Activated B cell treated with CpG ODN at 0.5 μM for 24 hours (primary cell): ENCODE measurements at places on chromosomes 13 and 19. TPM values are rescaled to one million over a fixed set of nuclear protein-coding genes. Genes with fewer than 3 reads are reported as not detected.

GRCh38 chr19:34314437-34315313, 50.3 kb upstream of the GPI start:
- peaks cover 5% of the 10 kb centered on the region for H3K36me3 ChIP-seq
- H3K27me3 ChIP-seq = no peaks in the 10 kb centered on the region
- DNase-seq = no peak
- peak overlapping the region; percentile 78 for H3K27ac ChIP-seq
- peak overlapping the region; percentile 62 for H3K4me3 ChIP-seq

The CEACAM5 gene
- total RNA-seq = not detected in 2 replicates

GRCh38 chr13:30816736-30817135, 81.4 kb downstream of the ALOX5AP start:
- H3K36me3 ChIP-seq = no peaks in the 10 kb centered on the region
- peaks cover 13% of the 10 kb centered on the region for H3K27me3 ChIP-seq
- DNase-seq = no peak
- H3K4me1 ChIP-seq = peaks cover 3% of the 10 kb centered on the region

- no peaks in the 10 kb centered on the region for H3K27me3 ChIP-seq
- DNase-seq = peak; percentile 39
- peak overlapping the region; percentile 70 for H3K4me3 ChIP-seq
- H3K36me3 ChIP-seq = peaks cover 37% of the 10 kb centered on the region
- peak overlapping the region; percentile 72 for H3K27ac ChIP-seq
These were observed 15.9 kb downstream of the TICAM1 start for GRCh38 chr19:4815426-4816201.

DNA sequence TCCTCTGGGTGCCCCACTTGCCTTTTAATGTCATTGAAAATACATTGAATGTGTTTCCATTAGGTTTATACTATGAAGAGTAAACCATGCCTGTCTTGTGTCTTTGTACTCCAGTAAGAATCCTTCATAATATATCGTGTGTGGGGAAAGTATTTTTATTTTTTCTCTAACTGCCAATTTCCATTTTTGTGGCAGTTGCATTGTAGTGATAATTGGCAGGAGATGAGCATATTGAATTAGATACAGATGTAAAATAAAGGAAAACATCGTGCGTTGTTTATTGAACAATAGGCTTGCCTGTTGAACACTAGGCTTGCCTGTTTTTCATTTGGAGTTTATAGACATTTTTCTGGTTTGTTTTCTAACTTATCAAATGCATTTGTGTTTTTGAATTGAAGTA, 218.8 kb downstream of the NBEA start:
- no peaks in the 10 kb centered on the region for H3K27me3 ChIP-seq
- peaks cover 8% of the 10 kb centered on the region for H3K4me1 ChIP-seq
- H3K4me3 ChIP-seq = no peak overlapping the region
- no peak for DNase-seq
- peaks cover 2% of the 10 kb centered on the region for H3K36me3 ChIP-seq

The ZNF865 gene
- total RNA-seq = 17.2 and 18.9 TPM in 2 replicates

The VPS36 gene
- total RNA-seq = 51.8 and 60.6 TPM in 2 replicates

DNA sequence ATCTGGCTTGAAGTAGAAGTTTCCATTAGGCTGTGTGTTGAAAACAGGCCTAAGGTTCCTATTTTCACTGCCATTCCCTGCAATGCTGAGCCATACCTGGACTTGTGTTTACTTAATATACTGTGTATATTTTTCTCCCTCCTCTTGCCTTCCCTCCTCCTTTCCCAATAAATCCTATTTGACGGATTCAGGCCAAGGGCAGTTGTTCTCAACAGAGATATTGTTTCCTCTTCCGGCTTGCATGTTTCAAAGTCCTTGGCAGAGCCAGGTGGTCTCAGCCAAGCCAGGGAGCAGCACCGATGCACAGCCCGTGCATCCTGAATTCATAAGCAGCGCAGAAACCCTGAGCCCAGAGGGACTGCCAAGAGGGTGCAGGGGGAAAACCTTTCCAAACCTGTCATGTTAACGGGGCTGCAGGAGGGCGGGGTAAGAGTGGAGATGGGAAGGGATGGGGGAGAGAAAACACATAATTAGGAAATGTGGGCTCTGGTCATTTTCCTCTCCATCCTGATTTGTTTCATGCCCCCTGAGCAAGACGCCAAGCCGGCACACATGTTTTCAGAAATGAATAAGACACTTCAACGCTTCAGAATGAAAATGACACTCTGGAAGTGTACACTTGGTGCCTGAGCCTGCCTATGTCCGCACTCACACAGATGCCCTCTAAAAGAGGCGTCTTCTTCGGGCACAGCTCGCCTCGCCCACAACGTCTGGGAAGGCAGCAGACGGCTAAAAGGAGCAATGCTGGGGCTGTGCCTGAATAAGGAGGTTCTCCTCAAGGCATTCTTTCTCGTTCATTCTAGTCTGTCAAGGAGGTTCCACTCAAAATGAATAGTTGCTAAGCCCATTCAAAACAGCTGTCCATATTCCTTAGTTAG, 149.3 kb upstream of the UBL3 start:
- H3K4me1 ChIP-seq = no peaks in the 10 kb centered on the region
- no peaks in the 10 kb centered on the region for H3K36me3 ChIP-seq
- H3K27me3 ChIP-seq = peaks cover 8% of the 10 kb centered on the region
- H3K27ac ChIP-seq = no peak overlapping the region

The ZNF554 gene
- 2.7 and 3.1 TPM in 2 replicates for total RNA-seq

DNA sequence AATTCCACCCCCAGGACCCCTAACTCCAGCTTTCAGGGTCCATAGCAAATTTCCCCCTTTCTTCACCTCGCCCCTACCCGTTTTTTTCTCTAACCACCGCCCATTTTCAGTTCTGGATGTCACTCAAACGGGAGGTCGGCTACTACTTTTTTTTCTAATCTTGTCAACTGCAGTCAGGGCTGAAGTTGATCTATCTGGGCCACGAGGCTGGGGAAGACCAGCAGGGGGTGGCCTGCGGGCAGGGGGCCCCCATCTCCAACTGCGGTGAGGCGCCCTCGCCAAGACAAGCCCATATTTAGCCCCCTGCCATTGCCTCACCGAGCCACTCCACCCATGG, 748 bp downstream of the LHFPL6 start:
- H3K4me3 ChIP-seq = peak overlapping the region; percentile 73
- peaks cover 33% of the 10 kb centered on the region for H3K27me3 ChIP-seq
- DNase-seq = no peak
- H3K27ac ChIP-seq = no peak overlapping the region
- peaks cover 13% of the 10 kb centered on the region for H3K4me1 ChIP-seq

DNA sequence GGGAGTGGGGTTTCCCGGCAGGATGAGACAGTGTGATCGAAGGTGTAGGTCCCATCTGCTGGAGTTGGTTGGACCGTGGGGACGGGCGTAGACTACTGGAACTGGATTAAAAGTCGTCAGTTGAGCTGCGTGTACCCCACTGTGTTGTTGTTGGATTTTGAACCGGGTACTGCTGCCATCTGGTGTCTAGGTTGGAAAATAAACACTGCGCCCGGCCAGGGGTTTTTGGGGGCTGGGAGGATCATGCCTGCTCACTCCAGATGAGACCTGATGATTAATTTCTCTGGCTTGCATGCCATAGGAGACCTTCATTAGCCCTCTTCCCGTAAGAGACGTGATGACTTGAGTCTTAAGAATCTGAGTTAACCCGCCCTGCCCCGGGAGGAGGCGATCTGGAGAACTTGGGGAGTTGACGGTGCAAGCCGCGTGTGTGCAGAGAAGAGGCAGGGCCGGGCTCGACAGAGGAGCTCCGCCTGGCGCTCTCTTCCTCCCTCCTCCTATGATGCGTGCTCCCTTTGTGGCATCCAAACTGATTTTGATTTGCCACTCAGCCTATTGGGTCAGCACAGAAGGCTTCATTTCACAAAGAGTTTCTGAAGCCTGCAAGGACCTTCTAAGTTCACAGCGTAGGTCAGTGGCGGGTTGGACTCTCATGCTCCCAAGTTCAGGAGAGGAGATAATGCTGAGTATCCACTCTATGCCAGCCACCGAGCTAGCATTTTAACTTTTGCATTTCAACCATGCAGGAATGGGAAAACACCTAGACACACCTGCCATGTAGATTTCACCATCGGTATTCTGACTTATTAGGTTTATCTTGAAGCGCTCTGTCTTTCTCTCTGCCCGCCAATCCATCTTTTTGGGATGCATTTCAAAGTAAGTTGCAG, 2.7 kb downstream of the UHRF1 start:
- peak overlapping the region; percentile 82 for H3K4me3 ChIP-seq
- DNase-seq = peak; percentile 49
- H3K4me1 ChIP-seq = peaks cover 71% of the 10 kb centered on the region
- no peaks in the 10 kb centered on the region for H3K27me3 ChIP-seq
- peaks cover 3% of the 10 kb centered on the region for H3K36me3 ChIP-seq

GRCh38 chr19:35869327-35870123, 1.2 kb downstream of the APLP1 start:
- H3K4me3 ChIP-seq = peak overlapping the region; percentile 67
- peaks cover 61% of the 10 kb centered on the region for H3K27me3 ChIP-seq
- peaks cover 17% of the 10 kb centered on the region for H3K4me1 ChIP-seq
- no peak overlapping the region for H3K27ac ChIP-seq
- H3K36me3 ChIP-seq = no peaks in the 10 kb centered on the region

DNA sequence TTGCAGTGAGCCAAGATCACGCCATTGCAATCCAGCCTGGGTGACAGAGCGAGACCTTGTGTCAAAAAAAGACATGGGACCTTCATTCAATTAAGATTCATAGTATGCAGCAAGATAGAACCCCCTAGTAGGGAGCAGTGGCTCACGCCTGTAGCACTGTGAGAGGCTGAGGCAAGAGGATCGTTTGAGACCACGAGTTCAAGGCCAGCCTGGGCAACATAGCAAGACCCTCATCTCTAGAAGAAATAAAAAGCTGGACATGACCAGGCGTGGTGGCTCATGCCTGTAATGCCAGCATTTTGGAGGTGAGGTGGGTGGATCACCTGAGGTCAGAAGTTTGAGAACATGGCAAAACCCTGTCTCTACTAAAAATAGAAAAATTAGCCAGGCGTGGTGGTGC, 7.1 kb upstream of the LGALS7 start:
- no peak overlapping the region for H3K27ac ChIP-seq
- peaks cover 9% of the 10 kb centered on the region for H3K27me3 ChIP-seq
- H3K4me3 ChIP-seq = no peak overlapping the region

DNA sequence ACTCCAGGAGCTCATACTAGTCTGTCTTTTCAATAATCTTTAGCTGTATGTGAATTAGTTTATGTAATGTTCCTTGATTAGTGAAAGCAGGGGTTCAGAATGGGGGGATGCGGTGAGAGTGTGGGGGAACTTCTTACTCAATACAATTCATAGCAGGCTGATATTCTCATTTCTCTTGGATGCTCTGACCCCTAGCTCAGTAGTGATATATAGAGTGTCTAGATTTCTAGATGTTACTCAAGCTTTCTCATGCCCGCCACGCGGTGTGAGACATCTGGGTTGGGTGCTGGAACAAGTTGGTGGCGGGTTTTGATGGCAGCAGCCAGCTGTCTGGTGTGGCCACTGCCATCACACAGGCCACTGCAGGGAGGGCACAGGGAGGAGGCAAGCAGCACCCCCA, 39.3 kb upstream of the FLT1 start:
- H3K4me1 ChIP-seq = peaks cover 8% of the 10 kb centered on the region
- H3K27me3 ChIP-seq = peaks cover 26% of the 10 kb centered on the region

DNA sequence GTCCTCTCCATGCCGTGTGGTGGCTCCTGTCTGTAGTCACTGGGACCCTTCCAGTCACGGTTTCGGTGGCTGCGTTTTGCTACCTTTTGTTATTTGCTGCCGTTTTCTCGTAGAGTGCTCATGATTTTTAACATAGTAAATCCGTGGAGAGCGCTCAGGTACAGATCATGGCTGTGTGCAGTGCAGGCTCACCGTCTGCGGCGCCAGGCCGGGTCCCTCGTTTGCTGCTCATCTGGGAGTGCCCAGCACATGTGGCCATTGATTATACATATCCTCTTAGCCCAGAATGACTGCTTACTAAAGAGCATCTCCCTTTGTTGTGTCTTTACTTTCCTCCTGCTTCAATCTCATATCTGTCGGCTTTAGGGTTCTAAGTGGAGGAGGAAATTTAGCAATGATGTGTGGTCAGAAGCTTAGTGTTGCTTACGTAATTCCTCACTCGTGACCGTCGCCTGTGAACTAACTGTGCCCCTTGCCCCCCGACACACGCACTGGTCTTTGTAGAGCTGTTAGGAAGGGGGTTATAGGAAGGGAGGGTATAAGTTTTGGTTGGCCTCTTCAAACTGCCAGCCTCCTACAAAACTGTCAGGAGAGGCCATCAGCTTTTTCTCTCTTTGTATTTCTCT, 31.8 kb downstream of the TFDP1 start:
- no peak overlapping the region for H3K4me3 ChIP-seq
- peaks cover 27% of the 10 kb centered on the region for H3K36me3 ChIP-seq
- no peak for DNase-seq
- H3K4me1 ChIP-seq = no peaks in the 10 kb centered on the region

The CEACAM16 gene
- not detected in 2 replicates for total RNA-seq

The GAMT gene
- total RNA-seq = 6.9 and 8.8 TPM in 2 replicates

The P2RY11 gene
- total RNA-seq = 33.1 and 42.6 TPM in 2 replicates

- no peak overlapping the region for H3K27ac ChIP-seq
- no peak overlapping the region for H3K4me3 ChIP-seq
- H3K4me1 ChIP-seq = peaks cover 8% of the 10 kb centered on the region
- no peaks in the 10 kb centered on the region for H3K27me3 ChIP-seq
- no peak for DNase-seq
- H3K36me3 ChIP-seq = no peaks in the 10 kb centered on the region
These were observed 222.4 kb downstream of the NBEA start for GRCh38 chr13:35164324-35164932.

GRCh38 chr13:27406178-27406939, 18.1 kb upstream of the GTF3A start:
- peaks cover 8% of the 10 kb centered on the region for H3K27me3 ChIP-seq
- H3K4me3 ChIP-seq = no peak overlapping the region
- no peak overlapping the region for H3K27ac ChIP-seq
- no peaks in the 10 kb centered on the region for H3K36me3 ChIP-seq
- peaks cover 9% of the 10 kb centered on the region for H3K4me1 ChIP-seq

The UQCR11 gene
- total RNA-seq = 117 and 141 TPM in 2 replicates

DNA sequence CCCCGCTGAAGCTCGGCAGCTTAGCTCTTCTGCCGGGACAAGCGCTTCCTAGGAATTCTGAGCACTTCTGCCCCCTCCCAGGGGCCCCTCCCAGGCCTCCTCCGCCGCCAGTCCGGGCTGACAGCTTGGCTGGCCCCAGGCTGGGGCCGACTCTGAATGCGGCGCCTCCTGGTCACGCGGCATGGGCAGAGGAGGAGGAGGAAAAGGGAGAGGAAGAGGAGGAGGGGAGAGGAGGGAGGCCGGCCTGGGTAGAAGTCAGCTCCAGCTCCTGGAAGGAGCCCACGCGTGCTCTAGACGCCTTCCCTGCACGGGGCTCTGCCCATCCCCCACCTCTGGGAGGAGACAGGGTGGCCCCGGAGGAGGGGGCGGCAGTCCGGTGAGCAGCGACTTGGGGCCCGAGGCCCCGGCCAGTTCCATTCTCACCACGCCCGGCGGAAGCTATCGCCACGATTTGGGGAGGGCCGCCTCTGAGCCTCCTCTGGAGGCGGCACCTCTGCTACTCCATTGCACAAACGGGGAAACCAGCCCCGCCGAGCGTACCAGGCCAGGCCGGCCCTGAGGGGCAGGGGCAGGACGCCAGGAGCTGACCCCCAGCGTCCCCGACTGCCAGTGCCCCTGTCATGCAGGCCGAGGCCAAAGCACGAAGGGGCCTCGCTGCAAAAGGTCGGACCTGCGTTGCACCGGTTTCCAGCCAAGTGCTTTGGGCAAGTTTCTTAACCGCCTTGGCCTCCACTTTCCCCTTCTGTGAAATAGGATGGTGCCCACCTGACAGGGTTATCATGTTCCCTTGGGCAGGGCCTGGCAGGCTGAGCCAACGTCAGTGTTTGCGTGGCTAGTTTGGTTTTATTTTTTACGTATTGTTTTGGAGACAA, 31.6 kb downstream of the CCNE1 start:
- H3K27me3 ChIP-seq = peaks cover 9% of the 10 kb centered on the region
- peak overlapping the region; percentile 30 for H3K27ac ChIP-seq
- H3K4me1 ChIP-seq = peaks cover 14% of the 10 kb centered on the region
- DNase-seq = no peak
- peak overlapping the region; percentile 80 for H3K4me3 ChIP-seq
- no peaks in the 10 kb centered on the region for H3K36me3 ChIP-seq
